Left renal pelvis (tissue), 4 donors: ENCODE measurements at places on chromosomes 4 and X.

- no peak for DNase-seq
These were observed 93.8 kb upstream of the HELT start for GRCh38 chr4:184924516-184924915.

GRCh38 chr4:77473509-77473908 is 132.1 kb upstream of the CXCL13 start:
- no peak for DNase-seq

- no peak for DNase-seq
These were observed 2184.4 kb upstream of the AGA start for GRCh38 chr4:179626687-179627086.

DNA sequence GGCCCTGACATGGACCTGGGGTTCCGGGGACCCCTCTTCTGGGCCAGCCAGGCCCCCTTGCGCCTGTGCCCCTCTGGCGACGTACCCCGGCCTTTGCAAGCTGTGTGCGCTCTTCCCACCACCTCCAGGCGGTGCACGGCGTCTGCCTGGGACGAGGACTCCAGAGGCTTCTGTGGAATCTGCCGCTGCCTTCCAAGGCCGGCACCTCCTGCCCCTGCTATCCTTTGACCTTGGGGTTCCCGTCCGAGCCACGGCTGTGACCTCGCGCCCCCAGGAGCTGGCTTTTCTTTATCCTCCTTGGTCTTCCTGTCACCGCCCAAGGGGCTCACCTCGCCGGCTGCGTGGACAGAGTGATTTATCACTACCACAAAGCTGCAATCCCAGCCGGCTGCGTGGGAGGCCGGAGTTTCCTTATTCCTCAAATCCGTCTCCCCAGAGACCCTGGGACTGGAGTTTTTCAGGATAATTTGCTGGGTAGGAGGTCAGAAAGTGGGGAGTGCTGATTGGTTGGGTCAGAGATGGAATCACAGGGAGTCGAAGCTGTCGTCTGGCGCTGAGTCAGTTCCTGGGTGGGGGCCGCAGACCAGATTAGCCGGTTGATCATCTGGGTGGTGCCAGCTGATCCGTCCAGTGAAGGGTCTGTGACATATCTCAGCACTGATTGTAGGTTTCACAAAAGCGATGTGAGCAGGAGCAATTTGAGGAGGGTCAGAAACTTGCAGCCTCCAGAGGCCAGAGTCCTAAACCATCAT is 19.8 kb upstream of the PLCXD1 start:
- no peak for DNase-seq

DNA sequence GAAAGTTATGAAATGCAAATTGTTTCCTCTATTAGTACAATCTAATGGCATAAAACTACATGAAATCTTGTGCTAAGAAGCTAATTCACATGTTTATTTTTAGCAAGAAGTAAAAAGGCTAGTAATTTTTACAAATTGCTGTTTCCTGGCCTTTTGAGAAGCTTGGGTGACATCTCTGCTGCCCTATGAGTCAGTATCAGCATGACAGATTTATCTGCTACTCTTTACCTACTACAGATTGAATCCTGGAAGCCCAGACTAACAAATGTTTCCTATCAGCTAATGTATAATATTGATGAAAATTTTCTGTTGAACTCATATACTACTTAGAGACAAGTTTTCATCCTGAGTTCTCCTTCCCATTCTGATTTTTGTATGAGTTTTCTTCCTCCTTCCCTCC is 232.4 kb downstream of the DCTD start:
- DNase-seq, result no peak

- DNase-seq, result no peak
These were observed 8.9 kb downstream of the ADD1 start for GRCh38 chr4:2852481-2852921.

GRCh38 chr4:136796953-136797352 is 735.3 kb downstream of the PCDH18 start:
- DNase-seq, result no peak

DNA sequence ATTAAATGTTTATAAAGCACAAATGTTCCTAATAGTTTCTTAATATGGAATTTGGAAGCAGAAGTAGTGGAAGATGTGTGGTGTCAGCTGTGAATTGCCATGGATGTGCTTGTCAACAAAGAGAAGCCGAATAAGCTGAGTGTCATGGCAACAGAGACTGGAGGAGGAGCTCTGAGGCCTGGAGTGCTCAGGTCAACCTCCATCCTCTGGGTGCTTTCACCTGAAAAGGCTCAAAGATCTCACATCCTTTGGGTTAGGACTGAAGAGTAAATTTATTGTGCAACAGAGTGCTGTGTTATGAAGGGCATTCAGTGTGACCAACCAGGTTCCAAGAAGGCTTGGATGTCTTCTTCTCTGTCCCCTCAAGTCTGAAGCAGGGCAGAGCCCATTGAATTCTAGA is 18.7 kb downstream of the SGMS2 start:
- DNase-seq, result no peak

DNA sequence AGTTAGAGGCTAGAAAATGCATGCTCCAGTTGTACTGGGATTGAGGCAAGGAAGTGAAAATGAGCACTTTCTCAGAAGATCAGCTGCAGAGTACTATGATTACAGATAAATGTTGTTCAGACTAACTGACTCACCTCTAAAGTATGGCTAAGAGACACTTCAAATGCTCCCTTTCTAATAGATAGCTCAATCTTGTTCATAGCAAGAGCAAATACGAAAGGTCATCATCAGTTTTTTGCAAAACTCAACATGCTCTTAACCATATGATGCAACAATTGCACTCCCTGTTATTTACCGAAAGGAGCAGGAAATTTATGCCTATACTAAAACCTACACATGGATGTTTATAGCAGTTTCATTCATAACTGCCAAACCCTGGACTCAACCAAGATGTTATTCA is 838.4 kb upstream of the INTU start:
- DNase-seq, result no peak

DNA sequence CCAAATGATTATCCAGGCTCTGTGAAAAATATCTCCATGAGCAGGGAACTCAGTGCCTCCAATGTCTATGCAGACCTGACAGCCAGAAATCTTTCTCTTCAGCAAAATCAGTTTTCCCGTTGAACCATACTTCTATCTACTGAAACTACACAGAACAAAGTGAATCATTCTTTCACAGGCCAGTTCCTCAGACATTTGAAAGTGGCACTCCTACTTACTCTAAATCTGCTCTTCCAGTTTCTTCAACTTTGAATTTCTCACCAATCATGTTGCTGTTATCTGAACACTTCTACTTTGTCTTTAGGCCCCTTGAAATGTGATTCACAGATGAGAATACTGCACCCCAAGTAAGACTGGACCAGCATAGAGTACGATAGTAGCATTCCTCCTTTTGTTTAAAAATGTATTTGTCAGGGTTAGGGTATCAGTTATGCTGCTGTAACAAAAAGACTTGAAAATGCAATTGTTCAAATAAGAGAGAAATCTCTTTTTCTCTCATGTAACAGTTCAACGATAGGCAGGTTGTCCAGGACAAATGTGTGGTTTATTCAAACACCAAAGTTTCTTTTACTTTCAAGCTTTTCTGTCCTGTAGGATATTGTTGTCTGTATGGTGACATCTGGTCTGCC is 210.6 kb upstream of the KLF3 start:
- no peak for DNase-seq

DNA sequence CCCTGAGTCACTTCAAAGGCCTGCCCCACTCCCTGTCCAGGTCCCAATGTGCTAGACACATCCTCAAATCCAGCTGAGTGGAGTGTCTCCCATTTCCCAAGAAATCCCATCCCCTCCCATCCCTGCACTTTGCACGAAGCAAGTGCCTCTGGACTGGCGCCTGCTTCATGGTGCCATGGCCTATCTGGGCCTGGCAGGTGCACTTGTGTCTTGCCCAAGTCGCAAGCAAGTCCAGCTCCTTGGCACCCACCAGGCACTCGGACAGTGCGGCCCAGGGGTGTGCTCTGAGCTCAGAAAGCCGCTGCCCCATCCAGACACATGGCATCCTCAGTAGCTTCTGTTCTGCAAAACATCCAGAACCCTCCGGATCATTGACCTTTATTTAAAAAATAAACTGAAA is 97.4 kb downstream of the DCTD start:
- no peak for DNase-seq

GRCh38 chrX:18725310-18725943 is 18.0 kb downstream of the PPEF1 start:
- no peak for DNase-seq

GRCh38 chrX:101252634-101253033 is 33.0 kb downstream of the DRP2 start:
- no peak for DNase-seq

- DNase-seq, result no peak
These were observed 336.0 kb downstream of the PDHA2 start for GRCh38 chr4:96175871-96176270.

- DNase-seq, result no peak
These were observed 24.0 kb downstream of the USP46 start for GRCh38 chr4:52635130-52635529.

DNA sequence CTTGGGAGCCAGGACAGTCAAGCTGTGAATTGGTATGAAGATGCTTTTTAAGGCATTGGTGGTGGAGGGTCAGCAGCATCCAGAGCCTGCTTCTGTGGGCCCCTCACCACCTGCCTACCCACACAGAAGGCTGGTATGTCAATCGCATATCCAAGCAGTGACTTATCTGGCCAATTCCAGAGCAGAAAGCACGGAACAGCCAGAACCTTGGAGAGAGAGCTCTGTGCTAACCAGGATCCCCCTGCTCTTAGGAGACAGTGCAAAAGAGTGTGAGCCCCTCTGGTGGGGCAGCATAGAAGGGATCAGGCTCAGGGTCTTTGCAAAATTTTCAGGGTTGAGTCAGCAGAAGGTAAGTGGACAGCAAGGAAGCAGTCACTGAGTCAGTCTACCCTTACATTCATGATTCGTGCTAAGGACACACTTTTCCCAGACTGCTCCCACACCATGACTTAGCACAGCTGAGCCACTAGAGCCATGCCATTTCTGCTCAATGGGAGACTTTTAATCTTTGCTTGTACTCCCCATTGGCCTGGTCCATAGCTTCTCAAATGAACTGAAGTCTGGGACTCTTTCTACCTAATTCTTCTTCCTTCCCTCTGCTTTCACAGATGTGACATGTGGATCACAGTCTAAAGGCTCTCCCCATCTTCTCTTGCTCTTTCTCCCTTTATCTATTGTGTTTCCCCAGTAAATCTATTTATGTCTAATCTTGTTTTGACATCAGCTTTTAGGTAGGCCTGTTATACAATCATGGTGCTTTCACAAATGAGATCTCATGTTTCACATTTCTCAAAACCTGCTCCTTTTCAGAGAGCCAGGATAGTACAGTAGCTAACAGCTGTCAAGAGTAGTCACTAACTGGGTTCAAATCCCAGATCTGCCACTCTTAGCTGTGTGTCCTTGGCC is 20.0 kb downstream of the MORF4L2 start:
- DNase-seq, result no peak

DNA sequence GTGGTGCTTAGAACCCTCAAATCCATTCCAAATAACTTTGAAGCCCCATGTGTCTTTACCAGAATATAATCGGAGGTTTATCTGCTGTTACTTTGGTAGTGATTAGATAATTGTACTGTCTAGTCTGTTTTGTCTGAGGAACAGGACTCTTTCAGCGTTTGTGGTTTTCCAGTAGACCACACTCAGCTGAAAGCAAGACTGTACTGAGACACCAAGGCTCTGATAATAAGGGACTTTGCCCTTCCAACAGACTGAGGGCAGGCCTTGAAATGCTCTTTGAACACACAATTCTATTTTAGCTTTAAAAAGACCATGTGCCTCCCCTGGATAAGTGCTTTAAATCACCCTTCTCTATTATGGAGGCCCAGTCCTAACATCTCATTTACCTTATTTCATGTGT is 76.1 kb downstream of the KLHL8 start:
- DNase-seq, result no peak

DNA sequence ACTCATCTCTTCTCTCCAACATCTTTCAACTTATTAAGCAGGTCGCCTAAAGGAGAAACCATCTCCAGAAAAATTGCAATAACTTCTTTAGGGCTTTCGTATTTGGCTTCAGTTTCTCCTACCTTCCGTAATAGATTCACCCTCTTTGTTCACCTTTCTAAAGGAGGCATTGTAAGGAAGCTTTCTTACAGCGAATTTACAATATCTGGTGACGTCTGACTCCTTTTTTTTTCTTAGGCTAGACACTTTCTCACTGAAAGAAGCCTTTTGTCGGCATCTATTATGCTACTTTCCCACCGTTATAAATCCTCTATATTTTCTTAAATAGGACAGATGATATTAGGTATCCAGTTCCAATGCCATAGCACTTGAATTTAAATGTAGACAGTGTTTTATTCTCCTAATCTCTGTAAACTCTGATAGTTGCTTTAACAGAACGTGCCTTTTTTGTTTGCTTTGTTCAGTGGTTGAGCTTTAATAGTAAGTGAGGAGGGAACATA is 302.4 kb downstream of the IL1RAPL1 start:
- no peak for DNase-seq

- no peak for DNase-seq
These were observed 63.8 kb upstream of the ENPP6 start for GRCh38 chr4:184281231-184282139.

DNA sequence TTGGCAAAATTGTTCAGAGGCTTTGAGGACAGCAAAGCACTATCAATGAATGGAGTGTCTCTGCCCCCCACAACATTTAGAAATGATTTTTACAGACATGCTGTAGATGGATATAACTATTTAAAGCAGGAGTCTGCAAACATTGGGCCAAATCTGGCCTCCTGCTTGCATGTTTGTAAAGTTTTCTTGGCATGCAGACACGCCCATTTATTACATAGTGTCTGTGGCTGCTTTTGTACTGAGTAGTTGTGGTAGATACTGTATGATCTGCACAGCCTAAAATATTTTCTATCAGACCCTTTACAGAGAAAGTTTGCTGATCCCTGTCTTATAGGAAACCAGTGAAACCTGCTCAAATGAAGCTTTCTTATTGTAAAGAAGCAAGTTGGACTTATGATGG is 45.5 kb upstream of the PHEX start:
- DNase-seq, result no peak

- no peak for DNase-seq
These were observed 1.6 kb downstream of the LONRF3 start for GRCh38 chrX:118975831-118976598.

GRCh38 chr4:94370533-94371254 is 28.1 kb upstream of the HPGDS start:
- DNase-seq, result no peak

DNA sequence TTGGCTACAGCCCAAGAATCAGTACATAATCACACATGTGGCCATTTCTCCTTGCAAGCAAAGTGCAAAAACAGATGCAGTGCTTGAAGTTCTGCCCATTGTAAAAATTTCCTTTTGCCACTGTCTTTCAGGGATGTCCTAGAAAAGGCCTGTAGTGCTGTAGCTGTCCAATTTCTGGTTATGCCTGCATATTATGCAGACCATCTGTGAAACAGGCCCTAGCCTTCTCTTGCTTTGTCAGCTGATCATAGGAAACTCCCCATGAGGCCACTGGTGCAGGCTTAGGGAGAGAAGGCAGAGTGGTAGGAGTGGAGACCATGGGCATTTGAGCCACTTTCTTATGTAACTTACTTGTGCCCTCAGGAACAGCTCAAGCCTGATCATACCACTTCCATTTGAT is 130.4 kb upstream of the GABRA2 start:
- no peak for DNase-seq

GRCh38 chrX:68443155-68443868 is 10.0 kb upstream of the OPHN1 start:
- no peak for DNase-seq
